ENCODE measurements at places on chromosomes 4 and X. TPM values are rescaled to one million over a fixed set of nuclear protein-coding genes. Genes with fewer than 3 reads are reported as not detected.

Gene MID1
- total RNA-seq = 20.6 TPM

Gene RHOXF2B
- total RNA-seq = not detected

Gene PFKFB1
- total RNA-seq = not detected

Gene TMPRSS11D
- not detected for total RNA-seq

DNA sequence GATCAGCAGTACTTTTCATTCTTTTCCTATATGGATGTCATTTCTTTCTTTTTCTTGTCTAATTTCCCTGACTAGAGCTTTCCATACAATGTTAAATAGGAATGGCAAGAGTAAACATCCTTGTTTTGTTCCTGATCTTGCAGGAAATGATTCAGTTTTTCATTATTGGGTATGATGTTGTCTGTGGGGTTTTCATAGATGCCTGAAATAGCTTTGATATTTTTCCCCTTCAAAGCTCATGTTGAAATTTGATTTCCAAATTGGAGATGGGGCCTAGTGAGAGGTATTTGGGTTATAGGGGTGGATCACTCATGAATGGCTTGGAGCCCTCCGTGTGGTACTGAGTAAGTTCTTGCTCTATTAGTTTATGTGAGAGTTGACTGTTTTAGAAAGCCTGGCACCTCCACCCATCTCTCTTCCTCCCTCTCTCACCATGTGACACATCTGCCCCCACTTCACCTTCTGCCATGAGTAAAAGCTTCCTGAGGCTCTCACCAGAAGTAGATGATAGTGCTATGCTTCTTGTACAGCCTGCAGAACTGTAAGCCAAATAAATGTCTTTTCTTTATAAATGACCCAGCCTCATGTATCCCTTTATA, 22.3 kb upstream of the VSIG1 start:
- no peak for DNase-seq
- H3K4me1 ChIP-seq = peaks cover 10% of the 10 kb centered on the region
- no peak overlapping the region for H3K27ac ChIP-seq

DNA sequence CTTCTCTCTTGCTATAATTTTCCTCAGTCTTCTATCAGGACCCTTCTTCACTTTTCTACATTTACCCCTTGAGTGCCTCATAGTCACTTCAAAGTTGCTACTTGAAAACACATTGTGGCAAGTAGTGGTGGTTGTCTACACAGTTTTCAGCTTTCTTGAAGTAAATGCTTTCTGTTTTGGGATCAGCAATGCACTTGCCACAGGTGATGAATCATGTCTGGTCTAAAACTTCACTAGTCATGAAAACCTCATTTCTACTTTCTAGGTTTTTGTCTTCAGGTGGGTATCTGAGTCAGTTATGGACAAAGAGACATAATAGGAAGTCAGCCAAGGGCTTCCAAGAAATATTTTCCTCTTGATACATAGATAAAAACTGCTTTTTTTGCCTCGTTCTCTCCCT, 359.2 kb downstream of the CCSER1 start:
- no peak overlapping the region for H3K4me3 ChIP-seq
- H3K27me3 ChIP-seq = no peaks in the 10 kb centered on the region
- DNase-seq = no peak
- no peak overlapping the region for H3K27ac ChIP-seq

DNA sequence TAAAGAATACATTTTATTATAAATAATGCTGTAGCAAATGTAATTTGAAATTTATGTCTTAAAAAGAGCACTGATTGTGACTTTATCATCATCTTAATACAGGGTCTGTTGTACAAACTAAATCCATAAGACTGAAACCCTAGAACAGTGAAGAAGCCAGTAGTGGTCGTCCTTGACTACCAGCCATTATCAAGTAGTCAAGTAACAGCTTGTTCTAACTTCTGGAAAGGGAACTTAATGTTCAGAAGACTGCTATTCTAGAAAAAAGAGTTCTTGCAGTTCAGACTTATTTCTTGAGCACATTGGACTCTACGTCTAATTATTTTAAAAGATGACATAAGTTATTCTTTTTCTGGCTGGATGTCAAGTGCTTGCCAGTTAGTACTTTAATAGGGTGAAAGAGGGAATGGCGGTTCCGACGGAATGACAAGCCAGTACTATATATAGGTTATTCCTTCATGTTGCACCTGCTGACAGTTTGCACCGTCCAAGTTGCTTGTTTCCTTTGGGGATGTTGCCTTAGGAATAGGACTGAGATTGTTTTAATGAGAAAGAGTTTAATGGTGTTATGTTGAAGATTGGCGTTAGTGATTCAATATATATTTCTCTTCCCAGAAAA, 109.9 kb downstream of the RAPGEF2 start:
- no peaks in the 10 kb centered on the region for H3K36me3 ChIP-seq
- H3K4me1 ChIP-seq = peaks cover 7% of the 10 kb centered on the region
- no peak overlapping the region for H3K4me3 ChIP-seq

GRCh38 chr4:86221002-86221401, 138.9 kb downstream of the MAPK10 start:
- no peak overlapping the region for H3K27ac ChIP-seq
- peaks cover 16% of the 10 kb centered on the region for H3K4me1 ChIP-seq
- no peak for DNase-seq
- H3K4me3 ChIP-seq = no peak overlapping the region
- H3K27me3 ChIP-seq = peaks cover 1% of the 10 kb centered on the region

DNA sequence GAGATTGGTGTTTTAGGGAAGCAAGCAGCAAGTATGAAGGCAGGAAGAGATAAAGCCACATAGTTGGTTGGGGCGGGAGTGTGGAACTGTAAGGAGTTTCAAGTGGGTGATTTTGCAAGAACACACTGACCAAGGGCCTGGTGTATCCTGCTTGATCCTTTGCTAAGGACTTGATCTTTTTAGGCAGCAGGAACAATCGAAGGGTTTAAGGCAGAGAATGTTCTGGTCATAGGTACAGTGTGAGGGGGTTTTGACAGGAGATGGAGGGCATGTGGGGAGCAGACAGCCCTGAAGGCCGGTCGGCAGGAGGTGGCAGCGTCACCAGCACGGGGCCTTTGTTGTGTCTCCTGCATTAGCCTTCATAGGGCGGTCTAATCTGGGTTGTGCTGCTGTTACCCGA, 54.7 kb downstream of the FAM193A start:
- peaks cover 51% of the 10 kb centered on the region for H3K4me1 ChIP-seq
- H3K27ac ChIP-seq = peak overlapping the region; percentile 64
- no peaks in the 10 kb centered on the region for H3K36me3 ChIP-seq
- DNase-seq = no peak
- H3K4me3 ChIP-seq = no peak overlapping the region

DNA sequence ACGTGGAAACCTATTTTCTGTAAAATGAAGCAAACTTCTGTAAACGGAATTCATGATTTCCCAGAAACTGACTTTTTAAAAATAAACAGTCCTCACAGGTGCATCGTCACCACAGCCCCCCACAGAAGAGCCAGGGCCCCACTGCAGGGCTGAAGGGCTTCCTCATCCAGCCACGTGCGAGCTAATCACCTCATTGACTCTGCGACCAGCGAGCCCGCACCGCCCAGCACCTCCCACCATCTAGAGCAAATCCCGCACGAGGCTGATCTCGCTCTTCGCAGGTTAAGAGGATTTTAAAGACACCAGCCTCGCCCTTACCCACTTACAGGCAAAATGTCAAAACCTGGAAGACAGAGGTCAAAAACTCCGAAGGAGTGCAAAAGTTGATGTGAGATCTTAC, 14.8 kb downstream of the PPP2R3B start:
- no peak for DNase-seq
- peaks cover 7% of the 10 kb centered on the region for H3K27me3 ChIP-seq
- H3K4me3 ChIP-seq = no peak overlapping the region
- H3K27ac ChIP-seq = no peak overlapping the region
- H3K36me3 ChIP-seq = no peaks in the 10 kb centered on the region
- peaks cover 31% of the 10 kb centered on the region for H3K4me1 ChIP-seq

DNA sequence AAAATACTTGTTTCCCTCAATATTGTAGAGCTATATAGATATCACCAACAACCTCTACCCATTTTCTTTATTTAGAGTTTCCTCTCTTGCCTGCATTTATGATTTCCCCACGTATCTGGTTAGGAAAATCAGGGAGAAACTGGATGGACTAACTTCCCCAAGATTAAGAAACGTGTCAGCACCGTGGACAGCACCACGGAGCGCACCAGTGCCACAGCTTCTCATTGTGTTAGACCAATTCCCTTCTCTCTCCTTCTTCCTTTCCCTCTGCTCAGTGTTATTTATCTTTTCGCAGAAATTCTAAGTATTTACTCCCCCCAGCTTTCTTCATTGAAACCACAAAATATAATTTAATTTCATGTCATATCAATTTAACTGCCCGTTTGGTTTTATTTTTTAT, 568.6 kb upstream of the BOD1L1 start:
- 0 out of 2 replicates have a peak, but pooled peaks cover 5% of the 10 kb centered on the region for H3K4me1 ChIP-seq
- H3K27me3 ChIP-seq = no peaks in the 10 kb centered on the region
- DNase-seq = peak; percentile 39
- H3K4me3 ChIP-seq = no peak overlapping the region
- no peaks in the 10 kb centered on the region for H3K36me3 ChIP-seq
- no peak overlapping the region for H3K27ac ChIP-seq

- DNase-seq = no peak
- no peak overlapping the region for H3K27ac ChIP-seq
- no peaks in the 10 kb centered on the region for H3K36me3 ChIP-seq
- H3K4me3 ChIP-seq = no peak overlapping the region
- peaks cover 28% of the 10 kb centered on the region for H3K4me1 ChIP-seq
Measured at GRCh38 chrX:96445531-96446065, 239.0 kb upstream of the DIAPH2 start.

DNA sequence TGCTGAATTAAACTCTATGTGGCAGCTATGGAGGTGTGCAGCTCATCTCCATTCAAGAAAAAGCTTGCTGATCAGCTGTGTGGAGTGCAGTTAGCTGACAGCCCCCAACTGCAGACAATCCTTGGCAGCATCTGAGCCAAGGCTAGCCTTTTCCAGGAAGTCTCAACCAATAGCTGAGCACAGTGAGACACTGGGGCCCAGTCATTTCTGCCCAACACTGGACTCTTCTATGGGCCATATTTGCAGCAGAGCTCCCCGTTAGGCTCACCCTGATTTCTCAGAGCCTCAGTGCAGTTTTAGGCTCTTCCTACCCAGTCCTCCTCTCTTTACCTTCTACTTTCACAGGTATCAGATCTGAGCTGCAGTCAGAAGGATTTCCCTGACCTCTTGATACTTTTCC, 12.9 kb downstream of the DDX53 start:
- no peaks in the 10 kb centered on the region for H3K36me3 ChIP-seq
- H3K4me3 ChIP-seq = no peak overlapping the region
- DNase-seq = no peak
- peaks cover 11% of the 10 kb centered on the region for H3K4me1 ChIP-seq
- H3K27ac ChIP-seq = no peak overlapping the region

- H3K4me3 ChIP-seq = no peak overlapping the region
- H3K4me1 ChIP-seq = no peaks in the 10 kb centered on the region
- H3K36me3 ChIP-seq = no peaks in the 10 kb centered on the region
Measured at GRCh38 chrX:39491548-39492297, 606.0 kb downstream of the BCOR start.

Measured in HFFc6 (cell line).